Fibroblast of skin of left quadriceps (primary cell): ENCODE measurements at places on chromosomes 6 and 20.

GRCh38 chr6:33014841-33015634, 5.6 kb upstream of the HLA-DOA start:
- peak; percentile 57 for DNase-seq

DNA sequence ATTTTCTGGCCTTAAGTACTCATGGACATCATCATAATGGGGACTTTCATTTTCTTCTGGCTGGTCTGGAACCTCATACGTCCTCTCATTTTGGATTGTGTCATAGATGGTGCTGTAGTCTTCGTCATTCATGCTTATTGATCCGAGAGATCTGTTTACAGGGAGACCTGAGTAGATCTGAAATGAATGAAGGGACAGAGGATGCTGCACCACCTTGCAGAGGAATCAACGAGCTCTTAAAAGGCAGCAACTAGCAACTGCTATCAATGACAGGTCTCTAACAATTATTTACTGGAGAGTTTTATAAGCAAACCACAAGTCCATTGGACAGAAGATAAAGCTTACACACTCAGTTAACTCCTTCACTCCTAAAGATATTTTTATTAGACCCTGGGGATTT, 49.7 kb upstream of the ENPP4 start:
- DNase-seq = no peak

GRCh38 chr20:35560541-35560940, 18.7 kb downstream of the ERGIC3 start:
- DNase-seq = no peak

- no peak for DNase-seq
Observed at GRCh38 chr6:75349262-75349984, 64.8 kb upstream of the TMEM30A start.

DNA sequence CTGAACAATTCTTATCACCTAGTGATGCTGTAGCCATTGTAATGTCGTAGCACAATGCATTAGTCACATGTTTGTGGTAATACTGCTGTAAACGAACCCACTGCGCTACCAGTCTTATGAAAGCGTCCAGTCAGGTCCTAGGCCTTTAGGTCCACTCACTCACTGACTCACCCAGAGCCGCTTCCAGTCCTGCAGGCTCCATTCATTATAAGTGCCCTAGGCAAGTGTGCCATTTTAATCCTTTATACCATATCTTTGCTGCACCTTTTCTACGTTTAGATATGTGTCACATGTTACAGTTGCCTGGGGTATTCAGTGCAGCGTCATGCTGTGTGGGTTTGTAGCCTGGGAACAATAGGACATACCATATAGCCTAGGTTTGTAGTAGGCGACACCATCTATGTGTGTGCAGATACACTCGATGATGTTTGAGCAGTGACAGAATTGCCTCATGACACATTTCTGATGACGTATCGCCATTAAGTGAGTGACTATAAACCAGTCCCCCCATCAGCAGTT, 15.4 kb downstream of the IGF2R start:
- no peak for DNase-seq

DNA sequence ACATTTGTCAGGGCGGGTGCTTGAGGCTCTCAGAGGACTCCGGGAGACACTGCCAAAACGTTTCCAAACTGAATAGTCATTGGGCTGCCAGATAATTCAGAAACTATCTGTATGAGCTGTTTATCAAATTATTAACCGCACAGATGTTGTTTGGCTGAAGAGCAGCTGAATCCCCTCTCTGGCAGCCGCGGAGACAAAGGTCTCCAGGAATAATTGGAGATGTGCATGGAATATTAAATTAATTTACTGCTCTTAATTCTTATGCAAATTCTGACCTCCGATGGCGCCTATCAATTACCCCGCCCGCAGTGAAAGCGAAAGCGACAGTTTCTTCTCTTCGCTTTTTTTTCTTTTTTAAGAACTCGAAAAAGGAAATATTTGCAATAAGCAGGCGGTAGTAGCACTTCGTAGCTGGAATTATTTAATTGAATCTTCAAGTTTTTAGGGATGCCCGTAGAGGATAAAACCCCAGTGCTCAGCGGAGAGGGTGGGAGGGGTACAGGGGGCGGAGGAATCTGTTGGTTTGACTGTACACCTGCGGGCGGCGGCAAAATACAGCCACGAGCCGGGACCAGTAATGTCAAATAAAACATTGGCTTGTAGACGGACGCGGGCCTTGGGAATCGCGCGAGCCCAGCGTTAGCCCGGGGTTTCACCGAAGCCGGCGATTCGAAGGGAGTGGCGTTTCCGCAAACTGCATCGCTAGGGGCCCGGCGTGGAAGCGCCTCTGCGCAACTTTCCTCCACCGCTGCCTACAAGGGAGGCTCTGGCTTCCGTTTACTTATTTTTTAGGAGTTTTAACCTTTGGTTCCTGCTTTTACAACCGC, 6.2 kb downstream of the LINC00237 start:
- no peak for DNase-seq

GRCh38 chr20:20393207-20394120, 25.6 kb downstream of the INSM1 start:
- DNase-seq = peak; percentile 16

GRCh38 chr20:53975761-53976160, 94.6 kb downstream of the BCAS1 start:
- no peak for DNase-seq

DNA sequence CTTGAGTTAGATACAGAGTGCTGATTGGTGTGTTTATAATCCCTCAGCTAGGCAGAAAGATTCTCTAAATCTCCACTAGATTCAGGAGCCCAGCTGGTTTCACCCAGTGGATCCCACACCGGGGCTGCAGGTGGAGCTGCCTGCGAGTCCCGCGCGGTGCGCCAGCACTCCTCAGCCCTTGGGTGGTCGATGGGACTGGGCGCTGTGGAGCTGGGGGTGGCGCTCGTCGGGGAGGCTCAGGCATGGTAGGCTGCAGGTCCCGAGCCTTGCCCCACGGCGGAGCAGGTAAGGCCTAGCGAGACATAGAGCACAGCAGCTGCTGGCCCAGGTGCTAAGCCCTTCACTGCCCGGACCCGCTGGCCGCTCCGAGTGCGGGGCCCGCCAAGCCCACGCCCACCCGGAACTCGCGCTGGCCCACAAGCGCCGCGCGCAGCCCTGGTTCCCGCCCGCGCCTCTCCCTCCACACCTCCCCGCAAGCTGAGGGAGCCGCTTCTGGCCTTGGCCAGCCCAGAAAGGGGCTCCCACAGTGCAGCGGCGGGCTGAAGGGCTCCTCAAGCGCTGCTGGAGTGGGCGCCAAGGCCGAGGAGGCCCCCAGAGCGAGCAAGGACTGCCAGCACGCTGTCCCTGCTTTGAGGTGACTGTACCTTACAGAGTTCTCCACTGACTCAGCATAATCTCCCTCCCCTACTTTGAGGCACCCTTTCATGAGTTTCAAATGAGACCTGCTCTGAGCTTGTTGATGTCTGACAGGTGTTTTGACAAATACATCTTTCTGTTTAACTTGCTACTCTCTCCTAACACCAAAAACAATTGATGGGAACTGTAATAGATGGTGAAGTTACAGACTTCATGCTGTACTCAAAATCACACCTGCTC, 3.9 kb upstream of the SSR1 start:
- no peak for DNase-seq

GRCh38 chr6:20286968-20287565, 74.8 kb upstream of the MBOAT1 start:
- no peak for DNase-seq

DNA sequence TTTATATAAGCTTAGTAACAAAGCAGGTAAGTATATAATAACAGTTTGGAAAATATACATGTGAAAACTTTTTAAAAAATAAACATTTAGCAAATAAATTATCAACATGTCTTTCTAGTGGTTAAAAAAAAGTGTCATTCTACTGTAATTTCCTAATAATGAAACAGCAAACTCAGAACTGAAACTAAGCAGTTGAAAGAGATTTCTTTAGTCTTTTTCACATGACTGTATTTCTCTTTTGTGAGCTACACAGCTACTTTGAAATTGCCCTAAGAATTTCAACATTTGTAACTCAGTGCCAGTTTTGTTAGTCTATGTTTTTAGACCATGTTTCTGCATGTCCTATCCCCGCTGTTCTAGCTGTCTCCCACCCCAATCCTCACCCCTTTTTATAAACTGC, 28.4 kb upstream of the SDHAF4 start:
- no peak for DNase-seq

GRCh38 chr20:25275813-25276532, 28.1 kb downstream of the PYGB start:
- DNase-seq = no peak

- no peak for DNase-seq
Observed at GRCh38 chr6:119250036-119250435, 99.5 kb downstream of the MAN1A1 start.

DNA sequence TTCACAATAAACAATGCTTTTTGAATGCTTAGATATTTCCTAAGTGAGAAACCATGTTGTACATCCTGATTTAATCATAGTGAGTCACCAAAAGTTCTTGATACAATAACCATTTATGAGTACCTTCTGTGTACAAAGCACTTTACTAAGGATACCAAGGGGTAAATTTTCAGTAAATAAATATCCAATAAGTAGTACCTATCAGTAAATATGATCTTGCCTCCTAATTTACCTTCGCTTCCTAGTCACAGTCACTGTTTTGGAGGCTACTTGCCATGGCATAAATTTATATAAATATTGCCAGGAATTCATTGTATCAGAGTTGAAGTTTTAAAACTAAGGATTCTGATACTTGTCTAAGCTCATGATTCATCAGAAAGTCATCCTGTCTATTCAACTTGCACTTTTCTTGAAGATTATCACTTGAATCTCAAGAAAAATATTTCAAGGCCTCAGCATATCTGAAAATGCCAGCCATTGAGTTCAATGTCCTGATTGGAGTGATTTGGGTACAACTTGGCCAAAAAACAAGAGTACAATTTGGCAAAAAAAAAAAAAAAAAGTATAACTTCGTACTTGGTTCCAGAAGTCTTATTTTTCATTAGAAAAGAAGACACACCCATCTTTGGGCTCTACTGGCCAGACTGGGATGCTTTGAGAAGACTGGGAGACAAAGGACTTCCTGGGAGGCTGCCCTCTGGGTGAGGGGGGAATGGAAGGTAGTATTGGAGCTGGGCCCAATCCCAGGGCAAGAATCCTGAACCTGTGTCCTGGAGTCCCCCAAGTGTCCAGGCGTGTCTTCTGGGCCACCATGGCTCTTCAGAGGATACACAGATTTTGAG, 32.8 kb downstream of the RAB22A start:
- DNase-seq = peak; percentile 39

DNA sequence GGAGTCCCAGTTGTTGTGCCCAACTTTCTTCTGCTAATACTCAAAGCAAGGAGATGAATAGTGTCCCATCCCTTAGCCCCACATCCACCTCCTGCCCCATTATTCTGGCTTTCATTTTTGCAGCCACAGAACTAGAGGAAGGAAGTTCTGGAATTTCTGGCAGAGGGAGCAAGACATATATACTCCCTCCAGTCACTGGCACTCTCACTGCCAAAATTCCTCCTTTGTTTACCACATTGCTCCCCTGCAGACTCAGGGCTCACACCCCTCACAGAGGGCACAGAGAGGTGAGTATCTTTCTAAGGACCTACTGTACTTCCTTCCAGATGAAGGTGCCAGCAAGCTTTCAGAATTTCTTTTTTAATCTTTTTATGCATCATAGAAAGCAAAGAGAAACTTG, 168.0 kb upstream of the ID4 start:
- DNase-seq = no peak

DNA sequence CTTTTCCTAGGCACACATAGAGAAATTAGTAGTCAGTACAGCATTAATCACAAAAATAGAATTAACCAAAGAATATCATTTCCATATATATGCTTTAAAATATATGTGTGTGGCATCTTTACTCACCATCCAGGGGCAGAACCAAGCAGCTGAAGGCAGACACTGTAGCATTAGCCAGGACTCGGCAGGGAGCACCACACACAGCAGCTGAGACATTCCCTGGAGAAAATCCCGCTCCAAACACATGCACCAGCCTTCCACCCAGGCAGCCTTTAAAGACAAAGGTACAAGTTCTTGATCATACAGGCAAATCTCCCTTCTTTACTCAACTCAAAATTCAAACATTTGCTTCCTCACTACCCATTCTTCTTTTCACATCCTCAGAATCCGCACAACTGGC, 64.7 kb downstream of the PKHD1 start:
- DNase-seq = no peak

- DNase-seq = no peak
Observed at GRCh38 chr6:136762022-136762975, 30.0 kb downstream of the MAP3K5 start.

DNA sequence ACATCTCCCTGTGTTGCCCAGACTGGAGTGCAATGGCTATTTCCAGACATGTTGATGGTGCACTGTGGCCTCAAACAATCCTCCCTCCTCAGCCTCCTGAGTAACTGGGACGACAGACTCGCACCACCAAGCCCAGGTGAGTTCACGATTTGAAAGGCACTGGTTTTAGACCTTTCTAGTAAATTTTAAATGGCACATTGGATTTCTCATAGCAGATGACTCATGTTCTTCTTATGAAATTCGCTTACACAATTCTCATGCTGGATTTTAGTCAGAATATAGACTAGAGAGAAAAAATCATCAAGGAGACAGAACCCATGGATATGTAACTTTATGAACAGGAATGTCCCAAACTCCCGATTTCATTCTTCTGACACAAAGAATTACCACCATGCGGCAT, 18.1 kb upstream of the PXDC1 start:
- no peak for DNase-seq

DNA sequence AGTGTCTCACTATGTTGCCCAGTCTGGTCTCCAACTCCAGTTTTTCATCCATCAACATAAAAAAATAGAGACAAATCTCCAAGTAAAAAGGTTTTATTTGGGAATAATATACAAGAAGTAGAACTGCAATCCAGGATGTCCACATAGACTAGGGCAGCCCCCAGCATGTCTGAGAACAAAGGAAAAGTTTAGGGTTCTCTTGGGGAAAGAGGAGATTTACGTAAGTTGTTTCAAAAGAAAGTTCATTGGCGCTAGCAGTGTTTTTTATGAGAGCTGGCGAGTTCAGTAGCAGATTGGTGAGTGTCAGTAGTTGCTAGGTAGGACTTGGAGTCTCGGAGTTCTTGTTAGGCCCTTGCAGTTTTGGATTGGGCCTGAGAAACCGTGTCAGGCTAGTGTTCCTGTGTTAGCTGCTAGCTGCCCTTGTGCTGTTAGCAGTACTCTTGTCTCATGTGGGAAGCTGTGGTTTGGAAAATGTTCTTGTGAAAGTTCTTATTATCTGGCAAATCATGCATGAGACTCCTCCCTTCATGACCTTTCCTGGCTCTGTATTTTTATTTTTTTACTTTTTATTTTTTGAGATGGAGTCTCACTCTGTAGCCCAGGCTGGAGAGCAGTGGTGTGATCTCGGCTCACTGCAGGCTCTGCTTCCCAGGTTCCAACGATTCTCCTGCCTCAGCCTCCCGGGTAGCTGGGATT, 24.7 kb downstream of the TTLL9 start:
- DNase-seq = no peak

DNA sequence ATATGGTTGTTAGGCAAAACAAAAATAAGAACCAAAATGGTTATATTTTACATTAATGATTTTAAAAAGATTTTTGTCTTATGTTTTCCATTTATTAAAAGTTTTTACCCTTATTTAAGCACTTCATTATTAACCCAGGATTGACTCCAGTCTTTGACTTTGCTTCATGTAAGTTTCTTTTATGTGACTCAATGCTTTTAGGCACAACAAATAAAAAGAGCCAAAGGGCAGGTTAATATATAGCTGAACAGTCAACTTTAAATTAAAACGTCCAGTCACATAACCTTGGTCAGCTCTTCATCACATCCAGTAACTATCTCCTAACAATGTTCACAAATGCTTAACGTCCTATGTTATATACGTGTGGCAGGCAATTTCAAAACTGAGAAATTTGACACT, 32.7 kb downstream of the COL21A1 start:
- DNase-seq = no peak

- DNase-seq = no peak
Observed at GRCh38 chr6:150797949-150798348, 67.6 kb upstream of the MTHFD1L start.

GRCh38 chr6:149050160-149050559, 267.4 kb upstream of the TAB2 start:
- no peak for DNase-seq
